ENCODE measurements at places on chromosomes 11 and 22.

DNA sequence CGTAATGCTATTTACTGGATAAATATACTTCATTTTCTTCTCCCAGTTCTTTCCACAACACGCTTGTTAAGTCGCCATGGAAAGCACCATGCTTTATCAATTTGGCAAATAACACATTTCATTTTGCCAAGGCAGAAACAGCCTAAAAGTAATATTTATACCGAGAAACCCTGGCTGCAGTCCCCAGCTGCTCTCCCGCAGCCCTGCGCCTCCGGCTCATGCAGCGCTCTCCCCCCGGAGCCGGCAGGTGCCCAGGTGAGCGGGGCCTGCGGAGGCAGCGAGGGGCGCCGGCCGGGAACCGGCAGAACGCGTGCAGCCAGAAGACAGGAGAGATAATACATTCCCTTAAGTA, 681 bp upstream of the ARHGEF12 start:
- no peak for DNase-seq

DNA sequence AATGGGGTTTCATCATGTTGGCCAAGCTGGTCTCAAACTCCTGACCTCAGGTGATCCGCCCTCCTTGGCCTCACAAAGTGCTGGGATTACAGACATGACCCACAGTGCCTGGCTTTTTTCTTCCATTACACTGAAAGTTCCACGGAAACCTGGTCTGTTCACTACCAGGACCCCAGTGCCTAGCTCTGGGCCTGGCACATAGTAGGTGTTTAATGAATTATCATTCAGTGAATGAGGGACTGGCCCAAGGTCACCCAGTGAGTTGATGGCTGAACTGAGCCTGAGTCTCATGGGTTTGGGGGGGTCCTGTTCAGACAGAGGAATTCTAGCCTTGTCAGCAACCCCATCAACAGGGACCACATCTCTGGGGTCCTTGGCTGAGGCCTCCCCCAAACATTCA, 3.1 kb downstream of the C11orf86 start:
- DNase-seq, result no peak

GRCh38 chr11:99020352-99021225, at the start of gene CNTN5:
Gene CNTN5, plus strand, starts transcription at chr11:99020949.
- DNase-seq, result no peak

DNA sequence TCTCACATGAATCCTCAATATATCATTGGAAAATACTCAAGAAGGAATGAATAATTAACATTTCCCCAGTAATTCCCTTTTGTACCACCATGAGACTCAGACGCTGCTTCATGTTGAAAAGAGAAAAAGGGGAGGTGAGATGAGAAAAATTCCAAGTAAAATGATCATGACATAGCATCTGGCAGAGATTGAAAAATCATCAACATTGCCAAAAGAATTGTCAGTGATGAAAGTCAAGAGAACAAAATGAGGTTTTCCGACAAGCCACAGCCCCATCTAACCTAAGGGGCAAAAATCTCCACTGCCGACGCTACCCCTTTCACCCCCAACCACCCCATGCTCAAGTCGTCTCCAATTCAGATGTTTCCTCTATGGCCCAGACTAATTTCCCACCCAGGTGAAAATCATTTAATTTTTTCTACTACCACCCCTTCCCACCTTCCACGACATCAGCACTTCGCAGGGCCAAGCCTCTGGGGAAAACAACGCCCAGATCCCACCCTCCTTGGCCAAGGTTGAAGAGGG, 1.2 kb downstream of the RAB6A start:
- DNase-seq, result no peak

DNA sequence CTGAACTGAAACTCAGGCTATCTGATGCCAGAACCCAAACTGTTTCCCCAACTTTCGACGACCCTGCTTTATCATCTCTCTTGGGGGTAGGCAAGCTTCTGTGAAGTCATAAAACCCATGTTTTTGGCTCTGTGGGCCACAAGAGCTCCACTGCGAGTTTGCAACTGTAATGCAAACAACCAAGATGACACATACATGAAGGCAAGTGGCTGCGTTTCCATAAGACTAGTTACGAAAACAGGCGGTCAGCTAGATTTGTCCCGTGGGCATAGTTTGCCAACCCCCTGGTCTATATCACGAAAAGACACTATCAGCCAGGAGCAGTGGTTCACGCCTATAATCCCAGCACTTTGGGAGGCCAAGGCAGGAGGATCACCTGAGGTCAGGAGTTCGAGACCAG, 37.5 kb downstream of the TPST2 start:
- DNase-seq, result no peak

All from activated CD4-positive, alpha-beta T cell treated with anti-CD3 and anti-CD28 coated beads, Interleukin-2, amount 50 U/mL, for 24 hours (primary cell).